ENCODE measurements at places on chromosomes 2 and 18.

GRCh38 chr2:217969588-217969987 is 33.2 kb downstream of the TNS1 start:
- no peak for DNase-seq

GRCh38 chr2:66240286-66240685 is 194.6 kb upstream of the MEIS1 start:
- DNase-seq: no peak

DNA sequence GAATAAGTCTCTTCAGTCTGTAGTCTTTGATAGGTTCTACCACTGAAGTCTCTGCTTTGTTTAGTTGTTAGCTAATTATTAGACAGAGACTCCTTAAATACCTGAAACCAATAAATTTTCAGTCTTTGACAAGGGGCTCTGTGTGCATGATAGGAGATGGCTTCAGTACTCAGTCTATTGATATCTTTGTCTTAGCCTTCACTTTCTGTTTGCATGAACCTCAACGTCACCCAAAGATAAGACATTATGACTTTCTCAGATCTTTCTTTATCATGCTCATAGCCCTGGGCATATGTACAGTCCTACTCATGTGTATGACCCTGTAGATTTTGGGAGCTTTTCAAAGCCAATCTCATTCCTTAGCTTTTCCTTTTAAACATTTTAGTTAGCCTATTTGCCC is 183.5 kb upstream of the GCFC2 start:
- DNase-seq: no peak

DNA sequence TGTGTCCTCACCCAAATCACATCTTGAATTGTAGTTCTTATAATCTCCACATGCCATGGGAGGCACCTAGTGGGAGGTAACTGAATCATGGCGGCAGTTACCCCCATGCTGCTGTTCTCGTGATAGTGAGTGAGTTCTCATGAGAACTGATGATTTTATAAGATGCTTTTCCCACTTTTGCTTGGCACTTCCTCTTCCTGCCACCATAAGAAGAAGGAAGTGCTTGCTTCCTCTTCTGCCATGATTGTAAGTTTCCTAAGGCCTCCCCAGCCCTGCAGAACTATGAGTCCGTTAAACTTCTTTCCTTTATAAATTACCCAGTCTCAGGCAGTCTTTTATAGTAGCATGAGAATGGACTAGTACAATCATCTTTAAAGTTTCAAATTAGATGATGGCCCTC is 902.4 kb upstream of the PIK3C3 start:
- no peak for DNase-seq

GRCh38 chr18:38571651-38572050 is 1006.1 kb upstream of the CELF4 start:
- no peak for DNase-seq

DNA sequence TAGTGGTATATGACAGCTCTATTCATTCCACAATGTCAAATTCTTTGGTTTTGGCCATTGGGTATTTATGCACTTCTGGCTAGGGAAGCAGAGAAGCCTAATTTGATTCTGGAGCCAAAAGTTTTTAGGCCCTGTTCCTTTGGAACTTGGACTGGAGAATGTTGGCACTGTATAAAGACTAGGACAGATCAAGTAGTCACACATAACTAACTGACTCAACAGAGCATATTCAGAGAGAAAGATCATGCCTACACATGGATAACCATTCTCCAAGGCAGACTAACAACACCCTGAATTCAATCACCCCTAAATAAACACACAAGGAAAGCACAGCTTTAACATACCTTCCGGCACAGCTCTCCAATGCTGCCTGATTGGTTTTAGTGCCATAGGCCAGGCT is 62.9 kb downstream of the ARHGAP15 start:
- no peak for DNase-seq

DNA sequence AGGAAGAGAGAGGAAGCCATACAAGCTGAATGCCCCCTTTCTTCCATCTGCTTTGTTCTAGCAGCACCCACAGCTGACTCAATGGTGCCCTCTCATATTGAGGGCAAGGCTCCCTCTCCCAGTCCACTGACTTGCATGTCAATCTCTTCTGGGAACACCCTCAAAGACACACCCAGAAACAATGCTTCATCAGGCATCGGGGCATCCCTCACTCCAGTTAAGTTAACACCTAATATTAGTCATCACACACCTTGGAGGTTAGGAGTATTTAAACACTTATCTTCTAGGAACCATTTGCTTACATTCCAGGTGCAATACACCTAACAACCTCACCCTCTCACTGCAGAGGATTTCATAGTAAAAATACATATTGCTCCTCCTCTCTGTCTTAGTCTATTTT is 993.5 kb upstream of the DDX18 start:
- no peak for DNase-seq

DNA sequence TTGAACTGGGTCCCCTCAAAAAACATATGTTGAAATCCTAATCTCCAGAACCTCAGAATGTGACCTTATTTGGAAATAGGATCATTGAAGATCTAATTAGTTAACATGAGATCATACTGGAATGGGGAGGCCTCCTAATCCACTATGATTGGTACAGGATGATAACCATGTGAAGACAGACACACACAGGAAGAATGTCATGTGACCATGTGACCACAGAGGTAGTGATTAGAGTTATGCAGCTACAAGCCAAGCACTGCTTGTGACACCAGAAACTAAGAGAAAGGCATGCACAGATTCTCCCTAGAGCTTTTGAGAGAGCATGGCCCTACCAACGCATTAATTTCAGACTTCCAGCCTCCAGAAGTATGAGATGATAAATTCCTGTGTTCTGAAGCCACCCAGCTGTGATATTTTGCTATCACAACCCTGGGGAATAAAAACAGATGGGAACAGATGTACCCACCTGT is 47.0 kb upstream of the TGIF1 start:
- no peak for DNase-seq

DNA sequence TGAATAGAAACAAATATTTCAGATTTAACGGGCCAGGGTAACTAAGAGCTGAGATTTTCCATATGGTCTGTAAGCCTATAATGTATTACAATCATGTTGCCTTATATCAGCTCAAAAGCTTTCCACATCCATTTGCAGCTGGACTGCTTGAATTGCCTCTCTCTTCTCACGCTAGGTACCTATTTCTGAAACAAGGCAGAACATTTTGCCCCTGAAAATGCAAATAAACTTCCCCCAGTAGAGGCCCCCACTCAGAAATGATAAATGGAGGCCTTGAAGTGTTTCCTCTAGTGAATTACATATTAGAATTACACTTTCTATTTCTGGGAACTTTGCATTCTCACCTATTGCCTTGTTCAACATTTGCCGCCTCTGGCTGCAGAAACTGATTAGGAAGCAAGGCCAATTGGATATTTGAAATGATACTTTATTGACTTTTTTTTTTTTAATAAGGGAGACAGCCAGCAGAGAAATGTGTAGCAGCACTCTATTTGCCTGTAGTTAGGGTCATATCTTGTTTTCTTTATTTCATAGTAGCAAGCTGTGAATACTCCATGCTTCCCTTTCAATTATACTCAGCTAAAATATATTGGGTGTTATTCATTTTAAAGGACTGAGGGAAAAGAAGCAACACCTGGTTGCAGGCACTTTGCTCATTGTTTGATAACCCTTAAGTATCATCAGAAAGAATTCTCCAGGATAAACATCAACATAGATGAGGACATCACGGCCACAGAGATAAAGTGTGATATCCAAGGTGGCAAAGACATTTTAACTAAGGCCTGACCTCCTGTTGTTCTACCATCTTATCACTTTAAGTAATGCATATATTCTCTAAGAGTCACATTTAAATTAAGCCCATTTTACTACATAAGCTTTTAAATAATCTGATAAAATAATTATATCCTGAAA is 505.5 kb downstream of the LRRTM4 start:
- DNase-seq: no peak

DNA sequence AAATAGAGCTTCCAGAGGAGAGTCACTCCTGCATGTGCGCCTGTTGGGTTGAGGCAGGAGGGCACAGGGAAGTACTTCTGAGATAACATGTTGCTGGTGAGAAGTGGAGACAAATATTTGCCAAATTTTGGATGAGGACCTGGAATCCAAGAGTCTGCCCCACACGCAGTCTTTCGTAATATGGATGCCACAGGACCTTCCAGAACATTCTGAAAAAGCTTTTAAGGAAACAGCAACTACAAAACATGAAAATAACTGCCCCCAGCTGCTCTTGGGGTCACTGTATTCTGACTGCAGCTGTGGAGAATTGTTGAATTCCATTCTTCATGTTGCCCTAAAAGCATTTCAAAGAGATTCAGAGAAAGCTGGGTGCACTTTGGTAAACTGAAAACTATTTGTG is 227.5 kb downstream of the C1D start:
- DNase-seq: no peak

- peak; percentile 81 for DNase-seq
These were observed 111.6 kb downstream of the SMAD7 start for GRCh38 chr18:48838921-48839818.

DNA sequence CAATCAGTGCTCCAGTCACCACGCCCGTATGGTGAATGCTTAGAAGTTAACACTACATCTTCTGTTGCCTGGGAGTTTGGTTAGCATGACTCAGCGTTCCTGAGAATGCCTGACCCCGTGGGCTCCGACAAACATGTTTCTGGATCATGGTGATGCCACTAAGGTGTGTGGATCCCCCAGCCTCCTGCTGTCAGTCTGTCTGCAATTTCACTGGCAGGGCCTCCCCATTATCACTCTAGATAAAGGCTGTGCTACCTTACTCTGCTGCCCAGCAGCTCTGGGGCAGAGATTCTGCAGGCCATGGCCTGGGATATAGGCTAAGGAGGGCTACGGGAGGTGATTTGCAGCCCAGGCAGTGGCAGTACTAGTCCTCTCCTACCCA is 66.0 kb downstream of the STPG4 start:
- DNase-seq: no peak

GRCh38 chr2:85761-86160 is 39.5 kb upstream of the FAM110C start:
- no peak for DNase-seq

- no peak for DNase-seq
These were observed 1.7 kb downstream of the ATF2 start for GRCh38 chr2:175166216-175166824.

DNA sequence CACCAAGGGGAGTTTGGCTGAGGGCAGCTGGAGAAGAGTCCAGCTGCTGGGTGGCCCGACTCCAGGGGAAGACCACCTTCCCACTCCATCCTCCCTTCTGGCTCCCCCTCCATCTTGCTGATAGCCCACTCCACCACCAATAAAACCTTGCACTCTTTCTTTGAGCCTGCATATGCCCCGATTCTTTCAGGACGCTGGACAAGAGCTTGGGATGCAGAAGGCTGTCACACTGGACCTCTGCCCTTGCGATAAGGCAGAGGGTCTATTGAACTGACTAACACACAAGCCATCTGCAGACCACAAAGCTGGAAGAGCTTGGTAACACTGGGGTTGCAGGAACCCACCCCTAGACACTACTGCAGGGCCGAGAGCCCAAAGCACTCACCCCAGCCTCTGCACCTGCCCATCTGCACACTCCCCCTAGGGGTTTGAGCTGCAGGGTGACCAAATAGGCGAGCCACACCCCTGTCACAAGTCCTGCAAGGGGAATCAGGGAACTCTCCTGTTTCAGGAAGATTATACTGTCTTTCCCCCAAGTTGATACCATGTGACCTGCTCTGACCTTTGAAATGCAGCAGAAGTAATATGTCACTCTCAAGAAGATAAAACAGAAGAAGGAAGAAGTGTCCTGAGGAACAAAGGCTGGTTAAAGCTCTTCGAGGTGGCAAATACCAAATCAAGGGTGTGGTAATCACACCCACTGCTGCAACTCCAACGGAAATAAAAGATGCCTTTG is 70.5 kb downstream of the SMAD4 start:
- no peak for DNase-seq

GRCh38 chr2:219204425-219205164 is 2.0 kb upstream of the ZFAND2B start:
- DNase-seq: no peak

- DNase-seq: no peak
These were observed 1202.8 kb upstream of the ACVR2A start for GRCh38 chr2:146642066-146642465.

DNA sequence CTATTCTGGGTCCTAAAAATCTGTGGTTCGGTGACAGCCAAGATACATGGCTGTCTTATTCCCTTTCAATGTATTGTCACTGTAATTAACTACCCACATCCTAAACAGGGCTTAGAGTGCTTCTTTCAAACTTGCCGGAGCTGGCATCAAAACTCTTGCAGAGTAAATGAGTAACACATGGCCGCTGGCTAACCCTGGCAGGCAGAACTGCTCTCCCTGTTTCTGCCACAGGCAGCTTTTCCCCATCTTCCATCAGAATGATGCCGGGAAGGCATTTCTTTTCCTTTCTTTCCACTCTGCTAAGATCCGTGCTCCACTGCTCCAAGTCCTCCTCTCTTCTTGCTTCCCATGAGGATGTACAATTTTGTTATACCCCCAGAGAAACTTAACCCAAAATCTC is 54.8 kb upstream of the PTPRM start:
- no peak for DNase-seq

DNA sequence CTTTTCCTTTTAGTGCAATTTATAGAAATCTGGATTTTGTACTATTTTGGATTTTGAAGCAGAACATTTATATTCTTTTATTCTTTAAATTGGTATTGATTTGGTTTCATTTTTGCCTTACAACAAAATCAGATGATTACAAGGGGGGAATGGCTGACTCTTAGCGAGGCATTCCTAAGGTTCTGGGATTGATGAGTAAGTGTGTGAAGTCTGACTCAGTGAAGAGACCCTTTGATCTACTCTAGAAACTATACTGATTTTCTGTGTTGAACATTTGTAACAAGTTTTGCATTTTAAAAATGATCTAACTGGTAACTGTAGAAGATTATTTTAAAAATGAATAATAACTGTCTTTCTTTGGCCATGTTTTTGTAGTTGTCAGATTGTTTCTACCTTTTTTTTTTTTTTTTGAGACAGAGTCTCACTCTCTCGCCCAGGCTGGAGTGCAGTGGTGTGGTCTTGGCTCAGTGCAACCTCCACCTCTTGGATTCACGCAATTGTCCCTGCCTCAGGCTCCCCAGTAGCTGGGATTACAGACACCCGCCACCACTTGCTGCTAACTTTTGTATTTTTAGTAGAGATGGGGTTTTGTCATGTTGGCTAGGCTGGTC is 48.7 kb downstream of the TTC39C start:
- DNase-seq: no peak

- DNase-seq: no peak
These were observed 26.2 kb downstream of the GLI2 start for GRCh38 chr2:120761911-120762310.

DNA sequence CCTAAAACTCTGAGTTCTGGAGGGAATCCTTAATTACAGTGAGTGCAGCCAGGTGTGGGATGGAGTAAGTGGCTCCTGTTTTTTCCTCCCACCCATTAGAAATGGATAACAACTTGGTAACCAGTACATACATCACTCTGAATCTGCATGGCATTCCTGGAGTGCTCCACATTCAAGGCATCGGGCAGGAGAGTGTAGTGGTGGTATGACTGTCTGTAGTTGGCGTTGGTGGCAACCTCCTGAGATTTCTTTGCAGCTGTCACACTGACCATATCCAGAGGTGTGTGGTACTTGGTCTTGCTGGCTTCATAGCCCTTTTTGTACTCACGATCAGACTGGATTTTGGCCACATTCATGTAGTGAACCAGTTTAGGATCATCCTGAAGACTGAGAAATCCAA is 68.3 kb downstream of the NEB start:
- no peak for DNase-seq

- DNase-seq: peak; percentile 84
These were observed 18.4 kb upstream of the SLC20A1 start for GRCh38 chr2:112627060-112628040.

- no peak for DNase-seq
These were observed 7.4 kb downstream of the TMEM127 start for GRCh38 chr2:96258166-96259022.

All from GM04504 (cell line).